Heart left ventricle (tissue), 16 donors: ENCODE measurements at places on chromosomes 6 and 20. TPM values are rescaled to one million over a fixed set of nuclear protein-coding genes. Genes with fewer than 3 reads are reported as not detected.

DNA sequence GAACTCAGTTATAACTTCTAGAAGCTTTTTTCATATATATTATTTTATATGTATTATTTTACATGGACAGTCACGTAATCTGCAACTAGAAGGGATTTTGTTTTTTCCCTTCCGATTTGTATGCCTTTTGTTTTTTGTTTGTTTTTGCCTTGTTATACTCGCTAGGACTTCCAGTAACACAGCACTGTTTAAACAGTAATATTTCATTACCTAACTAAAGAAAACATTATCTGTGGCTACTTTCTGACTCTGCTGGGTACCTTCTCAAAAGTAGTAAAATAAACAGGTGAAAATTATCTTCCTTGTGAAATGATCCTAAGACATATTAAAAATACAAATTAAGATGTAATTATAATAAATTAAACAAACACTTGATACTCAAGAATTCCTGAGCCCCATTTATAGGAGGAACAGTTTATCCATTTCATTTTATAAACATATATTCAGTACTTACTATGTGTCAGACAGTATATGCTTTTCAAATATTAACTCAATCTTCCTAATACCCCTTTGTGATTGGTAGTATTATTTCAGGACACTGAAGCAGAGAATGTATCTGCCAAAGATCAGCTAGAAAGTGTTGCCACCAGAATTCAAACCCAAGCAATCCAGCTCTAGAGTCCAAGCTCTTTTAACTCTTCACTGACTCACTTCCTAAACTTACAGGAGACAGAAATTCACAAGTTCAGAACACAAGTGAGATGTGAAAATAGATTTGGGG, 65.3 kb downstream of the MAP3K5 start:
- DNase-seq: no peak

- DNase-seq: no peak
Measured at GRCh38 chr20:7500231-7500663, 440.0 kb downstream of the HAO1 start.

DNA sequence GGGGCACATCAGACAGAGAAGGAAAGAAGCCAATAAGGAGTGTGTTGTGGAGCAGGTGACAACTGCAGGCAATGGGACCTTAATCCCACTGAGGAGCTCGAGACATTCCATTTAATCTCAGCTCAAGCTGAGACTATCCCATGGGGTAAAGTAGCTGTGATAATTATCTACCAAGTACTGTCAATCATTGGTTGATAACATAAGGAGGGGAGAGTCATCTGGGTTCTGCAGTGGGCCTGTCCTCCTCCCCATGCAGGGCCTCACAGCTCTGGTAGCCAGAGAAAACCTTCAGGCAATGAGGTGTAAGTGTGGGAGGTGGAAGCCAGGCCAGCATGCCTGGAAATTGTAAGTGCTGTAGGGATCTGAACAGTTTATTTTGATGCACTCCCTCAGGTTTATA, 375.0 kb upstream of the ARID1B start:
- no peak for DNase-seq

DNA sequence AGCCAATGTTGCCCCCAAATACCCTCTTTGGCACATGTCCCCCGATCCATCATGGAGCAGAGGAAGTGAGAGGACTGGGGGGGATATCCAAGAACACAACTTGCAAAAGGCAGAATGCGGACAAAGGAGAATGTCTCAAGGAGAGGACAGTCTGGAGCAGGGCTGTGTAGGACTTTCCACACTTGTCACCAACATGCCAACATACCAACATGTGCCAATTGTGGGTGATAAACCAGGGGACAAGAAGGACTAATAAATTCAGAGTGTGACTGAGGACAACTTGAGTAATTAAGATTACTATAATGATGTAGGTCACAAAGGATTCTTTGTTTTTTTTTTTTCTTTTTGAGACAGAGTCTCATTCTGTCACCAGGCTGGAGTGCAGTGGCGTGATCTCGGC, 8.8 kb downstream of the SLC26A8 start:
- no peak for DNase-seq

GRCh38 chr20:62975251-62975760, 22.8 kb downstream of the SLC17A9 start:
- no peak for DNase-seq

DNA sequence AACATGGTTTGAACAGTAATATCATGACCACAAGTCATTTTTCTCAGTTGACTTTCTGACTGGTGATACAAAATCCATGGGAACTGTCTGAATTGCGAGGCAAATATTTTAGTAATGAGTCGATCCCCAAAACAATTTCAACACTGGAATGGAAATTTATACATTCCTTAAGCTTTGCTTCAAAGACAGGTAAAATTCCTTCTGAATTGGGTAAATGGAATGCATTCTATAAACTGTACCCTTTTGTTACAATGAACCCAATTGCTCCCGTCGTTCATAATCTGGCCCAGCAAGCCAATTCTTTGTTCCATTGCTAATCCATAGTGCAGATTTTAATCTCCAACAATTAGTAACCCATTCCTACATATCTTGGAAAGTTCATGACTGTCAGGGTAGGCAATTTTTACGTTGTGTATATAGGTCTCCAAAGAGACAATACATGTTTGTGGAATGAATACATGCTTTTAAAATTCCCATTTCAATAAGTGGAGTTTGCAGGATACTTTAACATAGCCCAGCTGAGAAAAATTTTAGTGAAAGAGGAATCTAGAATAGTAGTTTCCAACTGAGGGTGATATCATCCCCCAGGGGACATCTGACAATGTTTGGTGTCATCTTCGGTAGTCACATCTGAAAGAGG, 32.7 kb downstream of the CYP24A1 start:
- DNase-seq: no peak

GRCh38 chr20:38748097-38748860, at the start of gene ACTR5:
Gene ACTR5, plus strand, starts transcription at chr20:38748460. Its CDS starts 19 bp downstream, at chr20:38748479.
- peak; percentile 93 for DNase-seq

Gene MAP7
- polyA plus RNA-seq: 0.86 TPM

Gene FRMD1
- 0.04 TPM for polyA plus RNA-seq

Gene PPP1R14C
- 64.6 TPM for polyA plus RNA-seq
